A172 (cell line): ENCODE measurements at places on chromosomes 11 and 22. TPM values are rescaled to one million over a fixed set of nuclear protein-coding genes. Genes with fewer than 3 reads are reported as not detected.
A peak's percentile ranks its signal among the peaks of the same experiment; 100 is the strongest.

GRCh38 chr11:1693327-1694063, 3.5 kb upstream of the KRTAP5-6 start:
- DNase-seq: peak; percentile 51

DNA sequence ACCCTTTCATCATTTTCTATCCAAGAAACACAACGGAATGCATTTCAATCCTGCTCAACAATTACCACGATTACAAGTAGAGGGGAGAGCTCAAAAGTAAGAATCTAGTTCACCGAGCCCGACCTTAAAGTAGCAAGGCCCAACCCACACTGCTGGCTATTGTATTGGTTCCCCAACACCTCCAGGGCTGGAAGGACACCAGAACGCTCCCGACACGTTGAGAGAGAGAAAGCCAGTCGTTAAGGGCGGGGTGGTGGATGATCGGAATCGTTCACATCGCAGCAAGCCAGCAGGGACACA, 690 bp downstream of the CKAP5 start:
- DNase-seq: no peak

- DNase-seq: no peak
Observed at GRCh38 chr22:46081036-46081830, 69.1 kb upstream of the PPARA start.

BRSK2 gene
- 8.6 and 13.0 TPM in 2 replicates for total RNA-seq

TMEM45B gene
- total RNA-seq: not detected in 2 replicates
